Stimulated activated CD8-positive, alpha-beta memory T cell treated with anti-CD3 and anti-CD28 coated beads, Interleukin-2, amount 100 ng/mL, for 1 hour (primary cell): ENCODE measurements at places on chromosomes 3 and 15.

GRCh38 chr3:53354945-53355498, 7.7 kb upstream of the DCP1A start:
- DNase-seq: no peak

- DNase-seq: no peak
Measured at GRCh38 chr3:165466856-165467255, 270.7 kb upstream of the SLITRK3 start.

DNA sequence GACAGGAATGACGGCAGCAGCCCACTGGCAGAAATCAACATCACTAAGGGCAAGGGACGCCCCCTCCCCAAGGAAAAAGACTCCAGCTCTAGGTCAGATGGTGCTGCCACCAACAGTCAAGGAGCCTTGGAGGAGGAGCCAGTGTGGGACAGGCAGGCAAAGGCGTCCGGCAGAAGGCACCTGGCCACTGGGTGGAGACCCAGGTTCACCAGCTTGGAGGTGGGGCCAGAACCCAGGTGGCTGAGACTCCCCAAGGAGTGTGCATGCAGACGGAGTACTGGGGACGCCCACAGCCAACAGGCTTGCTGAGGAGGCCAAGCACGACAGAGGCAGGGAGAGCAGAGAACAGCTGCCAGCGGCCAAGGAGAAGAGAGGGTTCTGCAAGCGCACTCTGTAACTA, 35.2 kb downstream of the PTPN23 start:
- DNase-seq: no peak

- DNase-seq: no peak
Measured at GRCh38 chr3:88985491-88985890, 121.9 kb upstream of the EPHA3 start.

DNA sequence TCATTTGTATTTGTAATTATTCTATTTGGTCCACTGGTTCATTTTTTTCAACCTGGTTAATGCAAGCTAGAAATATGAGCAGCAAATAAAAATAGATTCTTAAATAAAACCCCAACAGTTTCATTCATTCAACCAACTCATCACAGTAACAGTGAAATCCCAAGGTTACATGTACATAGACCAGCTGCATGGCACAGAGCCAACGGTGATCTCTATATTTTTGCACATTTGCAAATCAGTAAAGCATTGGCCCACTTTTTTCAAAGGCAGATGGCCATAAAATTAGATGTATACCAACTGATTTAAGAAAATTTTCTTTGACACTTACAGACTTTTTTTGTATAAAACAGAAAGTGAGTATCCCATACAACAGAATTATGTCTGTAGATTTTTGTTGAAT, 49.3 kb downstream of the STRIT1 start:
- no peak for DNase-seq

- no peak for DNase-seq
Measured at GRCh38 chr15:47792231-47792630, 74.9 kb downstream of the SEMA6D start.

DNA sequence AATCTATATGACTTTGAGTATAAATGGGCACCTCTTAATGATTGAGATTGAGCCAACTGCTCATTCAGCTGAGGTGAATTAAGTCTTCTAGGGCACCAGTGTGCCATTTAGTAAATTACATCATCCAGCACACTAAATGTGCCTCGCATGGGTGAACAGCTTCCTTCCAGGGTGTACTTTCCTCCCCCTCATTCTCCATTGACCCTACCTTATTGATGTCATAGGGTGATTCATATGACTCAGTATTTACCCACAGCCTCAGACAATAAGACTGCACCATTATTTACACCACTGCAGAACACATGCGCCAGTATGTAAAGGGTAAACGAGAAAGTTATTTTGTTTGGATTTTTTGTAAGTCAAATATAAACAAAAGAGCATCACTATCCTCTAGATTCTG, 185.2 kb upstream of the ARL6 start:
- no peak for DNase-seq

DNA sequence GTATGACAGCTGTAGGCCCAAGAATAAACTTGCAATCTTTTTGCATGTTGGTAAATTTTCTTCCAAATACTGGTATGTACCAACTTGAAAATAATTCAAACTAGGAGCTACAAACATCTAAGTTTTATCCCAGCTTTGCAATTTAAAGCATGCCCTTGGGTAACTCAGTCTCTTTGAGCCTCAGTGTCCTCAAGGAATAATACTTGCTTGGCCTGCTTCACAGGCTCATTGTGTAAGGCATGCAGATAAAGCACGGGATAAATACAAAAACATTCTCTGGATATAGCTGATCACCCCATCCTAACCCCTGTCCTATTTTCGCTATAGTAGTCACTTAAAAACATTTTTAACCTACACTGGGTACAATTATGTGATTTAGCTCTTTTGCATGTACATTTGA, 9.6 kb upstream of the TMEM44 start:
- DNase-seq: no peak

GRCh38 chr3:104198131-104198530, 1168.6 kb upstream of the ALCAM start:
- no peak for DNase-seq

GRCh38 chr3:146800484-146800883, 195.3 kb upstream of the PLSCR5 start:
- DNase-seq: no peak

GRCh38 chr3:161388855-161389254, 17.5 kb upstream of the SPTSSB start:
- no peak for DNase-seq

GRCh38 chr3:89851974-89852621, 744.7 kb downstream of the EPHA3 start:
- DNase-seq: no peak
